Uterus (tissue), 4 donors: ENCODE measurements at places on chromosomes 16 and 17.

GRCh38 chr17:80751946-80752581 lies 207.4 kb downstream of the RPTOR start:
- DNase-seq = no peak

GRCh38 chr17:62631086-62631935 lies 3.8 kb downstream of the MRC2 start:
- DNase-seq = no peak

DNA sequence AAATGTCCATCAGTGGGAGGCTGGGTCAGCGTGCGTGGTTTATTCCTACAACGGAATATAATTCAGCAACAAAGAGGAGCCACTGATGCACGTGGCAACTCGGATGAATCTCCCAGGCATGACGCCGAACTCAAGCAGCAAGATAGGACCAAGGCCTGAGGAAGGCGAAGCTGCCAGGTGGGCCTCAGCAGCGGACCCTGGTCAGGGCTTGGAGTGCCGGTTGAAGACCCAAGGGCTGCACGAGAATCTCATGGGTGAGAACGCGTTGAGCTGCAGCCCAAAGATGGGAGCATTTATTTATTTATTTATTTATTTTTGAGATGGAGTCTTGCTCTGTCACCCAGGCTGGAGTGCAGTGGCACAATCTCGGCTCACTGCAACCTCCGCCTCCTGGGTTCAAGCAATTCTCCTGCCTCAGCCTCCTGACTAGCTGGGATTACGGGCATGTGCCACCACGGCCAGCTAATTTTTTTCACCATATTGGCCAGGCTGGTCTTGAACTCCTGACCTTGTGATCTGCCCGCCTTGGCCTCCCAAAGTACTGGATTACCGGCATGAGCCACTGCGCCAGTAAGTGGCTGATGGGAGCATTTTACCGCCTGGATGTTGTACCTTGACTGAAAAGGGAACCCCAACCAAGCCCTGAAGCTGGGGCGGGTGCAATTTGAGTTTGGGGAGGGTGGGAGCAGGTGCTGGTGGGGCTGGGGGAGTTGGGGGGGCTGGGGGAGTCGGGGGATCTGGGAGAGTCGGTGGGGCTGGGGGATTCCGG lies 18.1 kb upstream of the BAHCC1 start:
- DNase-seq = no peak

DNA sequence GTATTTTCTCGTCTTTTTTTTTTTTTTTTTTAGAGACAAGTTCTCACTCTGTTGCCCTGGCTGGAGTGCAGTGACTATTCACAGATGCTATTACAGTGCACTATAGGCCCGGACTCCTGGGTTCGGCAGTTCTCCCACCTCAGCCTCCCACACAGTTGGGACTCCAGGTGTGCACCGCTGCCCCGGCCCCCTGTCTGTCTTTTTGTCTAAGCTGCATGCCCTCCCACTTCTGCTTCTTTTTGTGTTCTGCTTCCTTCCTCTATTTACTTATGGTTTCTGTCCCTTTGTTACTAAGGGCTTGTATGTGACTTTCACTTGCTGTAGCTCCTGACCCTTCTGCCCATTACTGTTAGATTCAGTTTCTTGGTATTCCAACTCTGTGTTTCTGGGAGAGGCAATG lies 20.5 kb downstream of the SLC7A6 start:
- DNase-seq = no peak

GRCh38 chr17:27362909-27363308 lies 69.0 kb downstream of the WSB1 start:
- no peak for DNase-seq

- no peak for DNase-seq
Observed at GRCh38 chr17:77441940-77442339, 301.2 kb downstream of the SEC14L1 start.

GRCh38 chr17:29686993-29687590 lies 64.4 kb upstream of the CORO6 start:
- DNase-seq = no peak

DNA sequence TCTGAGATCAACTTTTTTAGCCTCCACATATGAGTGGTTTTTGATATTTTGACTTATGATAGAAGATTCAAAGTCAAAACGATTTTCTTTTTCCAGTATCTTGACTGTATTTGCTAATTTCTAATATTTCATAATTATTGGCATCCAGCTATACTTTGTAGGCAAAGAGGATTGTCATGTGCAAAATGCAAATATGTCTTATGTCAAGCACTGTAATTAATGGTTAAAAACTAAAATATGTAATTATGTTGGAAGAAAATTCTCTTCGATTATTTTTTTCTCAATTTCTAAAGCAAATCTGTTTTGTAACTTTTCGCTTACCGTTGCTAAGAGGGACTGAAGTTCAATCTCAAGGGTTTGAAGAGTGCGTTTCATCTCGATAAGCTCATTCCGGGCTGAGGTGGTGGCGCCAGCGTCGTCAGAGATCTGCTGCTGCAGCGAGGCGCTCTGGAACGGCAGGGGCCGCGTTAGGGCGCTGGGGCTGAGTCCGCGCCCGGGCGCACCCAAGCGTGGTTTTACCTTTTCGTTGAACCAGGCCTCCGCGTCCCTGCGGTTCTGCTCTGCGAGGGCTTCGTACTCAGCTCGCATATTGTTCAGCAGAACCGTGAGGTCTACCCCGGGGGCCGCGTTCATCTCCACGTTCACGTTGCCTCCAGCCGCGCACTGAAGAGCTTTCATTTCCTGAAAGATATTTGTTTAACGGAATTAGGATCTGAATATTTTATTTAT lies 3.0 kb downstream of the KRT27 start:
- no peak for DNase-seq

- peak; percentile 83 for DNase-seq
Observed at GRCh38 chr17:10729334-10730193, at the start of gene TMEM220. Gene TMEM220, minus strand, starts transcription at chr17:10730023. Its CDS starts 172 bp downstream, at chr17:10729851.

- no peak for DNase-seq
Observed at GRCh38 chr17:18981642-18982424, 22.7 kb downstream of the FAM83G start.

DNA sequence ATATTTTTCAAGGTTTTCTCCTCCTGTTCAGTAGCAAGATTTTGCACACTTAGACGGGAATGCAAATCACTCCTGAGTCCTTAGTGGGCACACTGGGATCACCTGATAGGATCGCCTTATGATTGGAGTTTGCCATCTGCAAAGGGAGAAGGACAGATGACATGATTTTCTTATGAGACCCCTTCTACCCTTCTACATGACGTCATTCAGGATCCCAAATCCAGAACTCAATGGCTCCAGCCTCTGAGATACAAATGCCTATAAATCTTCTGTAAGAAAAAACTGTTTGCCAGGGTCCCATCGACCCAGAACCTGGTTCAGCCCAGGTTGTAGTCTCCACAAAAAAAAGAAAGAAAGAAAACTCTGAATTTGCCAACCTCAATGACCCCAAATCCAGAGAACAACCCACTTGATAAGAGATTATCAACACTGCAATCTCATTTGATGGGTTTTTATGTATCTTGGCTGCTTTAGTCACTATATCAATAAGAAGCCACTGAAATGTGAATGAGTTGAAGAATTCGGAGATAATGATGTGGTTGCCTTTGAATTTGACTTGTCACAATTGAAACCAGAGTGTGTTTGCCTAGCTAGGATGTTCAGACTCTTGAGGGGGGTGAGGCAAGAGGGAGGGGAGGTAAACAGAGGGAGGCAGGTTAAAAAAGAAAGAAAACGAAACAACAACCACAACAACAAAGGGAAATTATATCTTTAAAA lies 6.7 kb downstream of the ZNF423 start:
- no peak for DNase-seq
